GM12864 (cell line): ENCODE measurements at places on chromosomes 16 and 17.

DNA sequence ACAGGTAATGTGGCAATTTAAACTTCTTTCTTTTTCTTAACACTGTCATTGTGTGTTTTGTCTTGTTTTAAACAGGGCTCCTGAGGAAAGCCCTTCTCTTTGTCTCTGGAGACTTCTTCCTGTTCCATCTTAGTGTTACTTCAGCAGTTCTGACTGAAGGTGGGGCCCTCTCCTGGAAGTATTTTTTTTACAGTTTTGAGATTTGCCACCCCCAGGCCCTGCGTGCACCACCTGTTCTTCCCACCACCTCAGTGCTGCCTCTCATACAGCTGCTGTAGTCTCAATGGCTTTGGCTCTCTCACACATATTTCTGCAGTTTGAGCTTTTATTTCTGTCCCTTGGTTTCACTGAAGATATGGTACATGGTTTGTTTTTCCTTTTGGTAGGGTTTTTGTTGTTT is 52.5 kb upstream of the ALDH3A1 start:
- DNase-seq = no peak

- no peak for DNase-seq
These were observed 3.5 kb downstream of the PIPOX start for GRCh38 chr17:29046473-29046839.

DNA sequence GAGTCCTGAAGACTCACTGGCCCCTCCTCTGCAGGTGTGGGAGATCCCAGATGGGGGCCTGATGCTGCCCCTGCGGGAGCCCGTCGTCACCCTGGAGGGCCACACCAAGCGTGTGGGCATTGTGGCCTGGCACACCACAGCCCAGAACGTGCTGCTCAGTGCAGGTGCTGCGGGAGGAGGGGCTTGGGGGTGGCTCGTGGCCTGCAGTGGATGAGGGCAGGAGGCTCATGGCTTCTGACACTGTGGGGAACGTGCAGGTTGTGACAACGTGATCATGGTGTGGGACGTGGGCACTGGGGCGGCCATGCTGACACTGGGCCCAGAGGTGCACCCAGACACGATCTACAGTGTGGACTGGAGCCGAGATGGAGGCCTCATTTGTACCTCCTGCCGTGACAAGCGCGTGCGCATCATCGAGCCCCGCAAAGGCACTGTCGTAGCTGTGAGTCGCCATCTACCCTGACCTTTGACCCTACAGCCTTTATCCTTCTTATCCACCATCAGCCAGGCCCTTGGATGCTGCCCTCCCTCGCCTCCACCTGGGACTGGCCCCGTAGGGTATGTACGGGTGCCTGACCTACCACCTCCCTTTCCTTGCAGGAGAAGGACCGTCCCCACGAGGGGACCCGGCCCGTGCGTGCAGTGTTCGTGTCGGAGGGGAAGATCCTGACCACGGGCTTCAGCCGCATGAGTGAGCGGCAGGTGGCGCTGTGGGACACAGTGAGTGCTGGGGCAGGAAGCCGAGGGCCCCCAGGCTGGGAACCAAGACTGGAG is 3.6 kb downstream of the CORO1A start:
- no peak for DNase-seq

DNA sequence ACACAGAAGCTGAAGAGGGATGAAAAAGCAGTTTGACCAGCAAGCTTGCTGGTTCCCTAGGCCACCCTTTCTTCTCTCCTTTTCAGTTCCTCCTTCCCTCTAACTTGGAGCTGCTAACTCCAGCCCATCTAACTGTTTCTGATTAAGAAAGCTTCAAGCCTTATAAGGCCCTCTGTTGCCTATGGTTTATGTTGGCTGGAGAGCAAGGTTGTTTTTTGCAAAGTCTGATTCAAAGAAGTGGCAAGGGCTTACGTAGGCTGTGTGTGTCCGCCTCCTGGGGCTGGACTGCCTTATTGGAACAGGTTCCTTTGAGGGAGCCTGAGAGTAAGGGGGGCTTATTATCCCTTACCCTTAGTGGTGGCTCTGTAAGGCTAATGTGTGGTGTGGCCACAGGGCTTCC is 7.1 kb downstream of the AKAP1 start:
- DNase-seq = no peak

GRCh38 chr17:31171701-31172100 is 76.9 kb downstream of the NF1 start:
- DNase-seq = no peak

DNA sequence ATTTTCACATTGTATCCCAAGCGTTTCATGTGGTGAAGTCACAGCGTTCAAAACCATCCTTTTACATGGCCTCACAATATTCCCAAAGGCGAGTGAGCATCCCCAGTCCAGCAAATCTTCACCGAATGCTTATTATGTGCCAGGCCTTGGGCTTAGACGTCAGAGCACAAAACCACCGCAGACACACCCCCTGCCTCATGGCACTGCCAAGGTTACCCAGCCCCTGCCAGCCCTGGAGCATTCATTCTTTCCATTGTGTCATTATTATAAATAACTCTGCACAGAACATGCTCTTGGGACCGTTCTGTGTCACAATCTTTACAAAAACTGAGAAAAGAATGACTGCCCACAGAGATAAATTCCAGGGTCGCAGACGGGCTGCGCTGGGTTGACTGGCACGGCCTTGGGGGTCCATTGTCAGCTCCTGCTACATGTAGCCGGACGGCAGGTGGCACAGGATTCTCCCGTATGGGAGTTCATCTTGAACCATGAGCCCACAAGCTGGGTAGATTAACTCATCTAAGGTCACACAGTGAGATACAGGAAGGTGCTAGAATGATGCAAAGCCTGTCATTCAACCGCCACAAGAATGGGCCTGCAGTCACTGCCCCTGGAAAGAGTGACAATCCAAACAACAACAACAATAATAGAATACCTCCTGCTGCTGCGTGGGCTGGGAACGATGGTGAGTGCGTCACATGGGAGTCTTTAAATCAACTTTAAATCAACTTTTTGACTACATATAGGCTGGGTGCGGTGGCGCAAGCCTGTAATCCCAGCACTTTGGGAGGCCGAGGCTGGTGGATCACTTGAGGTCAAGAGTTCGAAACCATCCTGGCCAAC is 4.5 kb upstream of the NECAB2 start:
- DNase-seq = no peak
